Stimulated activated CD8-positive, alpha-beta memory T cell treated with anti-CD3 and anti-CD28 coated beads, Interleukin-4, amount 100 ng/mL, for 4 hours (primary cell): ENCODE measurements at places on chromosomes 2 and 18.

DNA sequence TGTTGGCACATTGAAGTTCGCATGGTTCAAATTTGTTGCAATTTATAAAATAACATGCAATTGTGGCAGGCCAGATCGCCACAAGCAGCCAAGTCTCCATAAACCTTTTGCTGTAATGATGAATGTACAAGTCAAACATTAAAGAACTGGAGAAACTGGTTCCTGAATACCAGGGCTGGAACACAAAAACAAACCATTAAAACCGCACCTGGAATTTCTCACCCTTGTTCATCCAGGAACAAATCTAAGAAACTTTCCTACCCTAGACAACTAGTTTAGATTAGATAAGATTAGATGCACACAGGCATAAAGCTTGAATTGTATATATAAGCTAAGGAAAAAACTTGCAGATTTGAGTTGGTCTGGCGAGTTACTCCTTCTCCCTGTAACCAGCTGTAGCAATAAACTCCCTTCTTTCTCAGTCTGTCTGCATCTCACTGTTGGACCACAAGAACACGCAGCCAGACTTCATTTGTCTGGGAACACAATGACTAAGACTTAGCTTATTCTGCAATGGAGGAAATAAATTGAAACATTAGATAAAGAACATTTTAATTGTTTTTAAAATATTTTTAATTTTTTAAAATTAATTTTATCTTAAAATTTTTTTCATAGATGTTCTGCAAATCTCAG lies 1835.5 kb upstream of the LRRTM1 start:
- DNase-seq: no peak

DNA sequence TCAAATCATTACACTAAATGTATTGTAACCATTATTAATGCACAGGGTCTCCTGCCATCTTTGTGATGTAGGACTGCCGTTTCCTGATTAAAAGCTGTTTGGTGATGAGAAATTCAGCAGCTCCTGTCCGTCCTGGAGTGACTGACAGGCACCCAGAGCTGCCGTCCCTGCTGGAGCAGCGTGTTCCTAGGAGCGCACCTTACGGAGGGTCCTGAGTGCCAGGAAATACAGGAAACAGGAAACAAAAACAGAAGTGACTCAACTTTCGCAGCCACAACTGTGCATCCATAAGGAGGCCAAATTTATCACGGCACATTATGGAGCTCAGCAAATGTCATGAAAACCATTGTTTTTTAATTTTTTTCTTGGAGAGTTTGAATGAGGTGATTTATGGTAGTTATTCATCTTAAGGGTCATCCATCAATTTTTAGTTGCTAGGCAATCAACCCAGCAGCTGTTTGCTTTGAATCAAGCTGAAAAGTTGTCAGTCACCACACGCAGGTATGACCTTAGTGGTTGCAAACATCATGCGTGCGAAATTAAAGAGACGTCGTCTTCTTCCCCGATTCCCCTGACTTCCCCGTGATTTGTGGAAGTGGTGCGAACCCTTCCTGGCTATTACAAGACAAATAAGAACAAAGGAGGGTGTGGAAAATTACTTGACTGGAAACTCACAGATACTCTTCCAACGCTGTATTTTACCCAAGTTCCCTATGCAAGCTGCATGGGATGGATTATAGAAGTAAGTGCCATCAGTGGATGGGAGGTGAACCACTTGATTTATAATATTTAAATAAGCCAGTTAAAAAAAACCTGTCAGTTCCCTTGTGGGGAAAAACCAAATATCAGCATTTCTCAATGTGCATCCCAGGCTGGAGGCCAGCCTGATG lies 19.8 kb downstream of the TSHZ1 start:
- DNase-seq: no peak

DNA sequence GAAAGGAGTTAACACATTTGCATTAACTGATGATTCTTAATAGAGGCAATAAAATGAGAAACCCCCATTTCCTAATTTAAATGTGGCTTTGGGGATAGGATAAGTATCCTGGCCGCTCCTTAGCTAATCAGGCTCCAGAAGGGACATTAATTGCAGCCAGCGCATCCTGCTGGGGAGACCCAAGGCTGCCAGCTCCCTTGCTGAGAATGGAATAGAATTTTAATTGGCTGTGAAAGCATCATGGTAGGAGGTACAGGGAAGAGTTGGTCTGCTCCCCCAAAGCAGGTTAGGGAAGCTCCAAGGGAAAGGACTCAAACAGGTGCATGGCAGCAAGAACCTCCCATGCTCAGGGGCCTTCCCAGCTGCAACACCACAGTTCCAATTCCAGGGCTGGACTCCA lies 71.4 kb downstream of the MARCHF4 start:
- no peak for DNase-seq

GRCh38 chr2:64114063-64114911 lies 29.9 kb downstream of the PELI1 start:
- no peak for DNase-seq

- DNase-seq: no peak
These were observed 51.0 kb downstream of the KCNG2 start for GRCh38 chr18:79848579-79849327.

- DNase-seq: no peak
These were observed 128.5 kb downstream of the METTL4 start for GRCh38 chr18:2442726-2443275.

- DNase-seq: no peak
These were observed 214.6 kb downstream of the LDLRAD4 start for GRCh38 chr18:13433125-13433524.

DNA sequence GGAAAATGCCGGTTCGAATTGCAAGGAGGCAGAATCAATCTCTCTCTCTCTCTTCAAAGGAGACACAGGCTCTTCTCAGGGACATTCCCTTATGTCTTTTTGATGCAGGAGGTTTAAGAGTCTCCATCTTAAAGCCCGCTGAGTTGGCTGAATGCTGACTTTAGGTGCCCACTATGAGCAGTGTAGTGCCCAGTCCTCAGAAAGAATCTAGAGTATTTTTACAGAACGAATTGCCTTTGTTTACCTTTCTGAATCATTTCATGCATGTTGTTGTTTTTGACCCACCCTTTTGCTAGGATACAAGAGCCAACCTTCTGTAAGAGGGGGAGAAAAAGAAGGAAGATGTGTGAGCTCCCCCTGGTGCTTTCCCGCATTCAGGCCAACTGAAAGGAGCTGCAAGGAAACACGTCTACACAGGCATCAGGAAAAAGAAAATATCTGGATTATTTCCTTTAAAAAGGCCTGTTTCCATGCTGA lies 193.5 kb upstream of the TCF4 start:
- no peak for DNase-seq

DNA sequence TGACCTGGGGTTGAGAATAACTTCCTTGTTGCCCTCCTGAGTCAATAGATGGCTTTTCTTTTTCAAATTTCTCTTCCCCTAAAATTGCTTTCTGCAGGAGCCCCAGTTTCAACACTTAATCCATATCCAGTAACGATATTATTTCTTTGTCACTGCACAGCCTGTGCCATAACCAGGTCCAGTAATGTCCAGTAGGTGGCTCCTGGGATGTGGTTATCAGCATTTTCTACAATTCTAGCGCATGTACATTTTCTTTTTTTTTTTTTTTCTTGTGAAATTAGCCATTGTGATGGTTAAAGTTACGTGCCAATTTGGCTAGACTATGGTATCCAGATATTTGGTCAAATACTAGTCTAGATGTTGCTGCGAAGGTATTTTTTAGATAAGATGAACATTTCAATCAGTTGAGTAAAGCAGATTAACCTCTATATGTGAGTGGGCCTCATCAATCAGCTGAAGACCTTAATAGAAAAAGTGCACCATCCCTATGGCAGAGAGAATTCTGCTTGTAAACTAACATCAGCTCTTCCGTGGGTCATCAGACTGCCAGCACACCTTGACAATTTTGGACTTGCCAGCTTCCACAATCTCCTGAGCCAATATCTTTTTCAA lies 72.9 kb upstream of the SCG2 start:
- no peak for DNase-seq

GRCh38 chr2:212936572-212936971 lies 214.8 kb downstream of the IKZF2 start:
- DNase-seq: no peak

- DNase-seq: no peak
These were observed 16.0 kb downstream of the PIGN start for GRCh38 chr18:62170857-62171256.

DNA sequence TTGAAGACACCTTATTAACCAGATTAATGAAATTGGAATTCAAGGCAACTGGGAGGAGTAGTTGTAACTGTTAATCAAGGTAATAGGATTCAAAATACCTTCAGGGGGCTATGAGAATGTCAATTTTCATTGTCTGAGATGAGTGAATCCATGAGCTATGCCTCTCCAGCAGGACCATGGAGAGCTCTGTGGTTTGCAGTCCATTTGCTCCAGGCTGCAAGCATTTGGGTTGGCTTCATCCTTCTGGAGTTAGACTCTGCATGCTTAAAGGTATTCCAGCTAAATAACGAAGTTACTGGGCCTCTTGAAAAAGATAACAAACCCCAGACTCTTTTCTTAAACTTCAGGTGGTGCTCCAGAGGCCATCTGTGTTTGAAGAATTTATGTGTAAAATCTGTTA lies 207.1 kb upstream of the SLC8A1 start:
- DNase-seq: no peak
